Hematopoietic multipotent progenitor cell treated with erythropoietin and hydrocortisone succinate and interleukin-3 and kit ligand, for 17 days (in vitro differentiated cells): ENCODE measurements at places on chromosomes 5 and 9.

- DNase-seq: no peak
These were observed 30.3 kb downstream of the ADCY2 start for GRCh38 chr5:7426284-7426683.

DNA sequence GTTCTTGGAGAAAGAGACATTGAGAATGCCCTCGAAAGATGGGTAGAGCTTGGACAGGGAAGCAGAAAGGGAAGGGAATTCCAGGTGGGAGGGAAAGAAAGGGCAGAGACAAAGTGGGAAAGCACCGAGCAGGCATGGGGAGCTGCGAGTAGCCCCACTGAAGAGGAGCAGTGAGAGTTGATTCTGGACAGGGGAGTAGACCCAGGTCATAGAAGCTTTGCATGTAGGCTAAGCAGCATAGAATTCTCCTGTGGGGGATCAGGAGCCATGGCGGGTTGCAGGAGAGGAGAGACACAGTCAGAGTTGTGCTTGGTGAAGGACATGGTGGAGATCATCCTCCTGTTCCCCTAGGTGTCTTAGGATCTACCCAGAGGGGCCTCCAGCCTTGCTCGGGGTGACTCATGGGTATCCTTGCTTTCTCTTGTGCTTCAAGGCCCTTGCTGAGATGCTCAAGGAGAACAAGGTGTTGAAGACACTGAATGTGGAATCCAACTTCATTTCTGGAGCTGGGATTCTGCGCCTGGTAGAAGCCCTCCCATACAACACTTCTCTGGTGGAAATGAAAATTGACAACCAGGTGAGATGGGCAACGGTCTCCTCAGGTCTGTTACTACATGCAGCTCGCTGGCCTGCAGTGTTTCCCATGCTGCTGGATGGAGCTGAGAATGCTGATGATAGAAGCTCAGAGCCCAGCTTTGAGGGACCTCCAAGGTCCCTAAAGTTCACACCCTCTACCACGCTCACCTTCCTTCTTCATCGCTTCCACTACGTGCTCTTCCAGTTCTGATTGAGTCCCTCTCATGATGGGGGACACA is 64.5 kb downstream of the TSTD2 start:
- DNase-seq: no peak

DNA sequence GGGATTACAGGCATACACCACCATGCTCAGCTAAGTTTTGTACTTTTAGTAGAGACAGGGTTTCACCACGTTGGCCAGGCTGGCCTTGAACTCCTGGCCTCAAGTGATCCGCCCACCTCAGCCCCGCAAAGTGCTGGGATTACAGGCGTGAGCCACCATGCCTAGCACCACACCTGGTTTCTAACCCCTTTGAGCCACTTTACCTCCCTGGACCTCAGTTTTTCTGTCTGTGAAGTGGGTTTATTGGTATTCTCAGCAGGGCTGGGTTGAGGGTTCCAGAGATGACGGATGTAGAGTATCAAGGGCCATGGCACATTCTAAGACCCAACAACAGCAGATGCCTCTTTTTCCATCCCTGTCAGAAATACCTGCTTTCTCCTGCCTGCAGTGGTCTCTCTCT is 38.6 kb downstream of the AMBP start:
- DNase-seq: no peak

DNA sequence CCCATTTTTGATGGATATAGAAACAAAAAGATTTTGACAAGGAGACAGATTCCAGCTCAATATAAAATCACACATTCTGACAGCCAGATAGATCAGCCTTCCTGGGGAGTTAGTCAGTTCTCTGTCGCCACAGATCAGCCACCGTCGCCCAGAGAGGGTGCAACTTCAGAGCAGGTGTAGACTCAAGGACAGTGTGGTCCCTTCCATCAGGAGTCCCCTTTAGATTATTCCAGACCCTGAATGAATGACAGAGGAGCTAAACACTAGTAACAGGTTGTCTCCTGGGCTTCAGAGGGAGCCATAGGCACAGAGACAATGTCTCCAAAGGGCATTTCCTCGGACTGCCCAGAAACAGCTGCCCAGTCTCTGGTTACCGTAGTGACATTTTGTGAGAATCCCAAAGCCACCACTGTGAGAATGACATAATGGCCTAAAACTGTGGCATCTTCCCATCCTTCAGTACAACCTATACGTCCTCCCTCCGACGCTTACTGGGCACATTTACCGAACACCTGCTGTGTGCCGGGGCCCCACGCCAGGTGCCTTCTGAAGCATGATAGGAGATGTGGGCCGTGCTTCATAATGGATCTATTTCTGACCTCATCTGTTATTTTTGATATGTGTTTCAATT is 47.4 kb upstream of the SLC2A8 start:
- DNase-seq: no peak

DNA sequence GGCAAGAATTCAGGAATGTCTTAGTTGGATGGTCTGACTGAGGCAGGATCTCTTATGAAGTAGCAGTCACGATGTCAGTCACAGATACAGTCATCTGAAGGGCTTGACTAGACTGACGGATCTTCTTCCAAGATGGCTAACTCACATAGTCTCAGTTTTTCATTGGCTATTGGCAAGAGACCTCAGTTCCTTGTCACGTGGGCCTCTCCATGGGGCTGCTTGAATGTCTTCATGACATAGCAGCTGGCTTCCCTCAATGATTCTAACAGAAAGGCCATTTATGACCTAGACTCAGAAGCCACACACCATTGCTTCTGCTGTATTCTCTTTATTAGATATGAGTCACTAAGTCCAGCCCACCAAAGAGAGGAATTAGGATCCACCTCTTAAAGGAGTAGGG is 4.7 kb downstream of the APC start:
- DNase-seq: no peak

DNA sequence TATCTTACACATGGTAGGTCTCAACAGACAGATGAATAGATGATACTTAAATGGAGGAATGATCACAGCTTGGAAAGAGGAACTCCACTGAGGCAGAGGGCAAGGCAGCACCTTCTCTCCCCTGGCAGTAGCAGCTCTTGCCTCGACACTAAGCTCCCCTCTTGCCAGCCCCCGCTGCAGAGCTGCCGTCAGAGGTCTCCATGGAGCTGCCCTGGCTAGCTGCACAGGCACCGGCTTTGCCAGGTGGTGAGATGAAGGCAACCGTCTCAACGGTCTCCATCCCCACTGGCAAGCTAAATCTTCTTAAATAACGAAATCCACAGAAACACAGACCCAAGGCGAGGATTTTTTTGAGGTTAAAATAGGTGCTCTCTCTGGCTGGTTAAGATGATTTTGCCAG is 81.2 kb downstream of the CRB2 start:
- no peak for DNase-seq

DNA sequence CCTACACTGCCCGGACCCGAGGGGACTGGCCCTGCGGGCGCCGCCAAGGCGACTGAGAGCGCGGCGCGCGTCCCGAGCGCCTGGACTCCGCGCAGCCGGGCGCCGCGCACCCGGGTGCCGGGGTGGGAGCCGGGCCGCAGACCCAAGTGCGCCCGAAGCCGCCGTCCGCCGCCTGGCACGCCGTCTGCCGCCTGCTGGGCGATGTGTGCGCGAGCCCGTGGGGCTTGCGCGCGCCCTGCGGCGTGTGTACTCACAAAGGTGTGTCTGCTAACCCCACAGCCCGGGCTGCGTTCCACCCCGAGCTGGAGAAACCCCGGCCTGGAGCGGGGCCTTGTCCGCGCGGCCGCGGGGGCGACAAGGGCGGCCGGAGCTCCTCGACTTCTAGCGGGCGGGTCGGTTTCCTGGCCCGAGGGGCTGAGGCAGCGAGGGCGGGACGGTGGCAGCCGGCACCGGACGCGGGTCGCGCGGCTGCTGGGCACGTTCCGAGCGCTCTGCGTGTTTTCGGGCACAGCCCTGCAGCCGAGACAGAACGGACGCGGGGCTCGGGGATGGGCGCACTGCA is 1.1 kb upstream of the ZSWIM6 start:
- DNase-seq: peak; percentile 47

DNA sequence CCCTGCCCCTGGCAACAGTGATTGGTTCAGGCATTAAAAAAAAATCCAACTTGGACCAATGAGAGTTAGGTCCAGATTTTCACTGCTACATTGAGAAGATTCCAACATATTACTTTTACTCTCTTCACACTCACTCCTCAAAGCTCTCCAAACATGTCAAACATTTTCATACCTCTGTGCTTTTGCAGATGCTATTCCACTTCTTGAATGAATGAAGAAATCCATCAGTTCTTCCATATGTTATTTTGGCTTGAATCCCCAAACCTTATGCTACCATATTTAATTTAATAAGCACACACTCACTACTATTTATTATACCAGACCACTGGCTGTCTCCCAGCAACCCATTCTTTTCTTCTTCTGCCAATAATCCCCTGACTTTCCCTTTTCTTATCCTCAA is 87.1 kb downstream of the PPP2R2B start:
- no peak for DNase-seq

GRCh38 chr5:111384220-111384619 is 128.1 kb downstream of the STARD4 start:
- no peak for DNase-seq

GRCh38 chr9:99114049-99114440 is 9.1 kb downstream of the TGFBR1 start:
- no peak for DNase-seq

- DNase-seq: no peak
These were observed 79.5 kb downstream of the CRB2 start for GRCh38 chr9:123435471-123435870.

- DNase-seq: peak; percentile 82
These were observed at the start of gene TXNDC15 for GRCh38 chr5:134873987-134874830. Gene TXNDC15 (plus strand): TSS chr5:134874371. CDS start chr5:134874428, 57 bp downstream.

DNA sequence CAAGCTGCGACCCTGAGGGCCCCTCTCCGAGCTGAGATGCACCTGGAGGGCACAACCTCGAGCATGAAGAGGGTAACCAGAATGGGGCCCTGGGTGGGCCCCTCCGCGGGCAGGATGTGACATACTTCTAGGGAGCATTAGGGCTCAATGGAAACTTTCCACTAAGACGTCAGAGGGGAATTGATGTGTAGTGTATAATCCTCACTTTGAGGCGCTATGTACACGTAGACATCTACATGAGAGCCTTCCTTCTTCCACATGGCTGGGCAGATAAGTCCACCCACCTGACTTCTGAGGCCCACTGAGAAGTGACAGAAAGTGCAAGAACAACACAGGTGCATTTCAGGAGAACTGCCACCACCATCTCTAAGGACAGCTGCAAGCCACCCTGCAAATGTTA is 61.0 kb downstream of the DAP start:
- DNase-seq: no peak

- DNase-seq: no peak
These were observed 87.8 kb upstream of the SLC30A5 start for GRCh38 chr5:69006030-69006429.

- no peak for DNase-seq
These were observed 11.0 kb upstream of the RNU6ATAC start for GRCh38 chr9:134175291-134175807.

- no peak for DNase-seq
These were observed 14.5 kb downstream of the TNFSF15 start for GRCh38 chr9:114791312-114791711.

DNA sequence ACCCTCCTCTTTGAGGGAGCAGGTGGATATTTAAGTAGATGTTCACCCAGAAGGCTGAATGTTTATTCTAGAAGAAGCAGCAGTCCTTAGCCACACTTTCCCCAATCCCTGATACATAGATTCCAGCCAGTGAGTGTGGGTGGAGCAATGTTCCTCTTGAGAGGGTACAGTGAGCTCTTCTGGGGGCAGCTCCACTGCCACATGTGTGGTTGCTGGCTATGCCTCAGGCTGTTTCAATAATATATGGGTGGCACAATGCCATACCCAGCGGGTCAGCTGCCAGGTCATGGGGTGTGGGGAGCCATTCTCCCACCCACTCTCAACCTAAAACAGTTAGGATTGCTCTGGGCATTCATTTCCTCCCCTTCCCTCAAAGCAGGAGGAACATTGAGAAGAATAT is 61.6 kb upstream of the DAB2 start:
- DNase-seq: no peak

DNA sequence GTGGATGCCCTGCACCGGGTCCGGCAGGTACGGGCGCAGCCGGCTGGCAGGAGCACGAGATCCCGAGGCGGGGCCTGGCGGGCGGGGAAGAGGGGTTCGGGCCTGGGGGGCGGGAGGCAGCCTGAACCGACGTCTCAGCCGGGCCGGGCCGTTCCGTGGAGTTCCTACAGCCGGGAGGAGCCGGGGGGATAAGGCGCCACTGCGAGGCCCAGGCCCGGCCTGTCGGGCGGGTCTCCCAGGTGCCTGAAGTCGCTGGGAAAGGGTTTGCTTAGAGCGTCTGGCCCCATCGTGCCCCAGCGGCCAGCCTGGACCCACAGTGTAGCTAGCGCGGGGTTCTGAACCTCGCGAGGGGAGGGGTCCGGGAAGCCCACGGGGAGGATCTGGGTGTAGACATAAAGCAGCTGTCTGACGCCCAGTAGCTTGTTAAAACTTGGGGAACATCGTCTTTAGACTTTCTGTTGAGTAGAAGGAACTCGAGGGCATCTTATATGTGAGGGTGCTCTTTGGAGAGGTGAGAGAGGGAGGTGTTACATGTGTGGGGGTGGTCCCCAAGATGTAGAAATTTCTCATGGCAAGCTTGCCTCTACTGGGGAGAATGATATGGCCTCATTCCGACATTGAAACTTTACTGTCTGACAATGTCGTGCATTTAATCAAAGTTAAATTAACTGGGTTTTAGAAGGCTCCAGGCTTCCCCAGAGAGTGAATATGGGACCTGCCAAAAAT is 524 bp downstream of the FUBP3 start:
- peak; percentile 33 for DNase-seq

- no peak for DNase-seq
These were observed 4.4 kb upstream of the TMEM268 start for GRCh38 chr9:114606597-114607207.

- DNase-seq: no peak
These were observed 440.8 kb upstream of the PIK3R1 start for GRCh38 chr5:67774786-67775185.

- no peak for DNase-seq
These were observed 93.2 kb downstream of the FSTL4 start for GRCh38 chr5:133519191-133519590.

- no peak for DNase-seq
These were observed 149.0 kb downstream of the INSYN2B start for GRCh38 chr5:169831331-169831730.

DNA sequence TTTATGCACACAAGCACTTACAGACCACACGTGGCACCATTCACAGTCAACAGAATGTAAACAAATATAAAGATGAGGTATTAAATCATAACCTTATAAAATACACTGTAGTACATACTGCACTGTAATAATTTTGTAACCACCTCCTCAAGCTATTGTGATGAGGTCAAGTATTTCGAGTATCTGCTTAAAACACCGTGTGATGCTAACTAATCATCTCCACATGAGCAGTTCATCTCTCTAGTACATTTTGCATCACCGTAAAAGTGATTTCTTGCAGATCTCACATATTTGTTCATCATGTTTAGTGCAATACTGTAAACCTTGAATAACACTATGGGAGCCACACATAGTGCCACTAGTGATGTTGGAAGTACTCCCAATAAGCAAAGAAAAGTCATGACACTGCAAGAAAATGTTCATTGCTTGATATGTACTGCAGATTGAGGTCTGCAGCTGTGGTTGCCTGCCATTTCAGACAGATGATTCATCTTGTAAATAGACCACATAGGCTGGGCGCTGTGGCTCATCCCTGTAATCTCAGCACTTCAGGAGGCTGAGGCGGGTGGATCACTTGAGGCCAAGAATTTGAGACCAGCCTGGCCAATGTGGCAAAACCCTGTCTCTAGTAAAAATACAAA is 44.3 kb downstream of the FOXB2 start:
- DNase-seq: no peak

GRCh38 chr5:87103616-87104287 is 163.9 kb upstream of the RASA1 start:
- no peak for DNase-seq

- DNase-seq: no peak
These were observed 18.9 kb downstream of the ALDH1A1 start for GRCh38 chr9:72933730-72934665.

- no peak for DNase-seq
These were observed 82.5 kb downstream of the CSNK1G3 start for GRCh38 chr5:123594434-123594833.
